Posterior vena cava (tissue), 2 donors: ENCODE measurements at places on chromosomes 4 and X. TPM values are rescaled to one million over a fixed set of nuclear protein-coding genes. Genes with fewer than 3 reads are reported as not detected.

GRCh38 chr4:182578402-182578801, 335.2 kb downstream of the TENM3 start:
- no peak for DNase-seq

DNA sequence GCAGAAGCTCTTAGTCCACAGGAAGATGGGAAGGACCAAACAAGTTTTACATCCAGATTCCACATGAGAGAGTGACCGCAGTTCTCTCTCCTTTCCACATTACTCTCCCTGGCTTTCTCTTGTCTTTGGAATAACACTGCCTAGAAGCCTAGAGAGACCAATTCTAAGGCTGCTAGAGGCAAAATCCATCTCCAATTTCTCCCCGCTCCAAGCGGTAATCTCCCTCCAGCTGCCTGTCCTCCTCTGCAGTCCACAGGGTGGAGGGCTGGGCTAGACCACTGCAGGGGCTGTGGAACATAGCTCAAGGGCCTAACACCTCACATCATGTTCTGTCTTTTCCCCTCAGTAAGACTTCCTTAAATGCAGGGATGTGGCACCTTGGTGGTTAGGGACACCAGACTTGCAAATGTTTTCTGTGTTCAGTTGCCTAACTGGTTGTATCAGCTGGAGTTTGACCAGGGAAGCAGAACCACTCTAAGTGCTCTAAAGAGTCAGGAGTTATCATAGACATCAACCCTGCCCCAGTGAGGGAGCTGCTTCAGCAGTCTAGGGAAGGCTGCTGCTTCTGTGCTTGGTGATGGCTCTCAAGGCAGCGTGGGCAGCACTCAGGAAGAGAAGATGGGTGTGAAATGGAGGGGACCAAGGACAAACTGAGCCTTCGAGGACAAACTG, 423.1 kb downstream of the BCOR start:
- DNase-seq: no peak

The CTAG1B gene
- total RNA-seq: not detected

- no peak for DNase-seq
Observed at GRCh38 chr4:74618659-74619058, 173.7 kb downstream of the AREG start.

DNA sequence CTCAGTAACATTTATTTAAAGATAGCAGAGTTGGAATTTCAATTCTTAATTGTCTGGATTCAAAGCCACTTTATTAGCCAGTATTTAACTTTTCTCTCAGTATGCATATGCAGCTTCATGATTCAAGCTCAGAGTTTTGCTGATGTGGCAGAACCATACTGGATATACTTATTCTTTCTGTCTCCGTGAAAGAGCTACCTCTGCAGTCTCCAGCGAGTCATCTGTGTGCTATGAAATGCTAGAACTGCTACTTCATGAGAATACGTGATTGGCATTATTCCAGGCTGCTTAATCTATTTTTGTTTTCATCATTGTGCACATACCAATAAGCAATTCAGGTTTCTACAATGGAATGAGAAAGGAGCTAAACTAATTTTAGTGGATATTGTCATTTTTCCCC, 743.7 kb downstream of the C4orf33 start:
- DNase-seq: no peak

- DNase-seq: no peak
Observed at GRCh38 chrX:27987862-27988646, 6.8 kb upstream of the DCAF8L1 start.

DNA sequence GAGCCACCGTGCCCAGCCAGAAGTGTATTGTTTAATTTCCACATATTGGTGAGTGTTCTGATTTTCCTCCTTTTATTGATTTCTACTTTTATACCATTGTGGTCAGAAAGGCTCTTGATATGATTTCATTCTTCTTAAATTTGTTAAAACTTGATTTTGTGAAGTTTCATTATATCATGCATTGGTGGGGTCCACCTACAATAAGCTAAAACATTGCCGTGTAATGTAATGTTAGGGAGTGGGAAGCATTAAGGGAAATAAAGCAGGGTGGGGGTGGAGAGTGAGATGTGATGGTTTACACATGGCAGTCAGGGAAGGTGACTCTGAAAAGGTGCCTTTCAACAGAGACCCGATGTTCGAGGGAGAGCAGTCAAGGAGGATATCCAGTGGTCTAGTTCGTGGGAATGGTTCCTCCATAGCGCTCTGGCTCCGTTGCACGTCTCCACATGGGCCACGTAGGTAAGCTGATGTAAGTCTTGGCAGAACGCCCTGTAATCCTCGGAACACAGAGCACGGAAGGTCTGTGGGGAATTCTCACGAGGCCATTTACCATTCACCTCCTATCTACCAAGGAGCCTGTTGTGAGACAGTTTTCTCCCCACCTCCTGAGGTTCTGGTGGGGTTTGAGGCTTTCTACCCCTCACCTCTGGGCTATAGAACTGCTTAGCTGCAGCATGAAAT, 7.7 kb upstream of the WDR13 start:
- DNase-seq: no peak

The CLDN22 gene
- total RNA-seq: not detected

The PCDH11X gene
- total RNA-seq: 0.52 TPM

The MAML3 gene
- total RNA-seq: 6.5 TPM

The TRIM2 gene
- total RNA-seq: 29.1 TPM

GRCh38 chr4:106062452-106062875, 167.2 kb downstream of the NPNT start:
- no peak for DNase-seq
